ENCODE measurements at places on chromosomes 5 and 9.

DNA sequence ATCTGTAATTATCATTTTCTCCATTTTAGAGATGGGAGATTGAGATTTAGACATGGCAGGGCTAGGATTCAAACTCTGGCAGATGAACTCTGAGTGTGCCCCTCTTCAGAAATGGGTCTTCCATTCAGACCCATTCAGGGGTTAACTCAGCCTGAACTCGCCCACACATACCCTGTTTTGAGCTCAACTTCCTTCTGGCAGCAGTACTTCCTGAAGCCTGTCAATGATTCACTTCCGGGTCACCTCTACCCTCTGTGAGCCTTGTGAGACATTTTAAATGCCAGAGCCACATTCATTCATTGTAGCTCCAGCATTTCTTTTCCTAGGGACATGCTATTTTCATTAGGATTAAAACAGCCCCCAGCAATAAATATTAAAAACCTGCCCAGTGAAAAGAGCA lies 209.3 kb upstream of the SLC24A2 start:
- no peak for DNase-seq

DNA sequence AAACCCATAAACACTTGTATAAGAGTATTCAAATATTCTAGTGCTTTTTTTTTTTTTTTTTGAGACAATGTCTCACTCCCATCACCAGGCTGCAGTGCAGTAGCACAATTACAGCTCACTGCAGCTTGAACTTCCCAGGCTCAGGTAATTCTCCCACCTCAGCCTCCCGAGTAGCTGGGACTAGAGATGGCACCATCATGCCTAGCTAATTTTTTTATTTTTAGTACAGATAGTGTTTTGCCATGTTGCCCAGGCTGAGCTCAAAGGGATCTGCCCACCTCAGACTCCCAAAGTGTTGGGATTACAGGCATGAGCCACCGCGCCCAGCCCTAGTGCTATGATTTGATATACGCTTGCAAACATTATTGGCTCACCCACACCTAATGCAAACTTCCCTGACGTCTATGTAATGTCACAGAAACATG lies 11.8 kb downstream of the IL6ST start:
- no peak for DNase-seq

GRCh38 chr5:137201876-137202275 lies 297.2 kb downstream of the SPOCK1 start:
- no peak for DNase-seq

GRCh38 chr5:174725991-174726601 lies 1.7 kb downstream of the MSX2 start:
- no peak for DNase-seq

DNA sequence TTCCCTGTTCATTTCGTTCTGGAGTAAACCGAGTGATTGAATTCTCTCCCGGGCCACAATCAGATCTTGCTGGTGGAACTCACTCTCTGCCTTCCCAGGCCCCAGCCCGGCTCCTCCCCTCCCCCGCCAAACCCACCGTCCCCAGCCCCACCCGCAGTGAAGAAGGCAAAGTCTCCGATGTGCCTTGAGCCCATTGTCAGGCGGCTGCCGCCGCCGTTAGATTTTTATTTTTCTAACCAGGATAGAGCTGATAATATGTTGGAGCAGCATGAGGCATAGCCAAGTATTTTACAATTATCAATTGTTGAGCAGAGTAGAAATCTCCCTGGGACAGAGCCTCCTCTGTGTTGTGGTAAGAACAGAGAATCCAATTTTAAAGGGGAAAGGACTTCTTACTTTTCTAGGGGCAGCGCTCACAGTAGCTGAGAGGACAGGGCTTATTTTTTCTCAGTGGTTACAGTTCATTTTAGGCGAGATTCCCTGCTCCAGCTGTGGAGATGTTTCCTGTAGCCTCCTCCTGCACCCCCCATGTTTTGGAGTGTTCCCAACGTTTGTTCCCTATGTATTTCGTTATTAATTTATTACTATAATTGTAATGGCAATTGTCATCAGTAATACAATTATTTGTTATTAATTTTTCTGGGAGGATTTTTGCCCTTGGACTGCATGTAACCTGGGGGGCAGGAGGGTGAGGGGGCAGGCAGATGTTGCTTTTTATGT lies 1.3 kb downstream of the PSAT1 start:
- DNase-seq = no peak

DNA sequence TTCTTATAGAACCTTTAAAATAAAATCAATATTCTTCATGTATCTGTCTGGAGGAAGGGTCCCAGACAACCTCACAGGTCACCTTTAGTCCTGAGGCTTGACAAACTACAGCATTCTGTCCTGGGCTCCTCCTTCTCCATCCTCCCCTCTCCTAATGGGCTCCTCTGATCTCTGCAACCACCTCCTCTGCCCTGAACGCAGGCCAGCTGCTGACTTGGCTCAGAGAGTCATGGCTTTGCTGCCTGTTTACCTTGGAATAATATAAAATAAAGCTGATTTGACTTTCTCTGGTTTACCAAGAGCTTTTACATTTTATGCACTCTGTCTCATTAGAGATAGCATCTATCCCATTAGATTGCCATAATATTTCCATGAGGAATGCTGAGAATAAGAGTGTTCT lies 159.4 kb downstream of the SEMA6A start:
- DNase-seq = no peak

DNA sequence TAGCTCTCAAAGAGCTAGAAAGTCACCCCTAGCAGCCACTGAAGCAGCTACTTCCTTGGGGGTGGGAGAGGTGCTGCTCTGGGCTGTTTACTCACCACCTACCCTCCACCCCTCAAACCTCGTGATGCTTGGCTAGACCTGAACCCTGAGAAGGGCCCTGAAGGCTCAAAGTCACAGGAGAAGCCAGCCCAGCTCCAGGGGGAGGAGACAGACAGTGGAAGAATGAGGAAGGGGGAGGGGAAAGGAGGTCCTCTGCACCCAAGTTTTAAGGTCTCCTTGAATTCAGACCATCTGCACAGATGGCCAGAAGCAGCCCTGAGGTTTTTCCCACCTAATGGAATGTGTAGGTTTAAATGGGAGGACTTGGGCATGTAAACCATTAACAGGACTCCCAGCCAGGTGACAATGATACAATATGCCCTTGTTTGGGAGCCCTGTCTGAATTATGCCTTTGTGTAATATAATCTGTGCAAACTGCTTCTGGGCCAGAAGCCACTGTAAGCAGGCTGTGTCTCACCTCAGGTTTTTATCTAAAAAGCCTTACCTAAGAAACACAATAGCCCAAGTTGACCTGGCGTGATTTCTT lies 180.5 kb downstream of the PIK3R1 start:
- no peak for DNase-seq

- DNase-seq = no peak
These were observed 842 bp downstream of the TMED7 start for GRCh38 chr5:115624994-115625393.

GRCh38 chr5:95620870-95621838 lies 1.3 kb downstream of the GPR150 start:
- peak; percentile 43 for DNase-seq

GRCh38 chr9:123657941-123658340 lies 272.0 kb downstream of the DENND1A start:
- no peak for DNase-seq

DNA sequence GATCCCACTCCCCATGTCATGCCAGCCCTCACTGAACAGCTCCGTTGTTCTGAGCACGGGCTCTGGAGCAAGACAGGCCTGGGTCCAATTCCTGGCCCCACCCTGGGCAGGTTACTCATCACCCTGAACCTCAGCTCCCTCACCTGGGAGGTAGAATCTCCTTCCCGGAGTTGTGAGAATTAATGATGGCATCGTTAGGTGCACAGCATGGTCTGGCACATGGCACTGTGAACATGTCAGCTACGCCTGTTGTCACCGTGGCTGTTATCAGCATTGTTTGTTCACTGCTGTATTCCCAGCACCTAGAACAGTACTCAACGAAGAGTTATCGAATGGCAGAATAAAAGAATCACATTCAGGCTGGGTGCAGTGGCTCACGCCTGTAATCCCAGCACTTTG lies 43.0 kb downstream of the LRSAM1 start:
- no peak for DNase-seq

GRCh38 chr5:172410160-172410559 lies 44.2 kb downstream of the SH3PXD2B start:
- no peak for DNase-seq

GRCh38 chr9:71911908-71912335 lies 483 bp downstream of the C9orf85 start:
- DNase-seq = no peak

GRCh38 chr9:26191711-26192110 lies 513.5 kb upstream of the TUSC1 start:
- DNase-seq = no peak

DNA sequence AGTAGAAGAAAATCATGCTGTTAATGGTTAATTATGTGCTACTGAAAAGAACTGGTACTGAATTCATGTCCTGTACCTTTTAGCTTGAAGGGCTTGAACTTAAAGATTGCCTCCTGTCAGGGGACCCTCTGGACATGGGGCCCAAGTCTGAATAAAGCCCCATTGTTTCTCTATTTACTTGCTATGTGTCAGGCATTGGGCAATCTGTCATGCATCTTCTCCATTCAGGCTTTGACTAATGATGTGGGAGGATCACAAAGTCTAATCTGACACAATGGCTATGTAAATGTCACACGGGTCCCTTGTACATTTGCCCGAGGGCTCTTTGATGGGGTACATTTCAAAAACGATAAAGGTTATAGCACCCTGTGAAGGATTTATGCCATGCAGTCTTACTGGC lies 64.0 kb upstream of the TUSC1 start:
- DNase-seq = no peak

DNA sequence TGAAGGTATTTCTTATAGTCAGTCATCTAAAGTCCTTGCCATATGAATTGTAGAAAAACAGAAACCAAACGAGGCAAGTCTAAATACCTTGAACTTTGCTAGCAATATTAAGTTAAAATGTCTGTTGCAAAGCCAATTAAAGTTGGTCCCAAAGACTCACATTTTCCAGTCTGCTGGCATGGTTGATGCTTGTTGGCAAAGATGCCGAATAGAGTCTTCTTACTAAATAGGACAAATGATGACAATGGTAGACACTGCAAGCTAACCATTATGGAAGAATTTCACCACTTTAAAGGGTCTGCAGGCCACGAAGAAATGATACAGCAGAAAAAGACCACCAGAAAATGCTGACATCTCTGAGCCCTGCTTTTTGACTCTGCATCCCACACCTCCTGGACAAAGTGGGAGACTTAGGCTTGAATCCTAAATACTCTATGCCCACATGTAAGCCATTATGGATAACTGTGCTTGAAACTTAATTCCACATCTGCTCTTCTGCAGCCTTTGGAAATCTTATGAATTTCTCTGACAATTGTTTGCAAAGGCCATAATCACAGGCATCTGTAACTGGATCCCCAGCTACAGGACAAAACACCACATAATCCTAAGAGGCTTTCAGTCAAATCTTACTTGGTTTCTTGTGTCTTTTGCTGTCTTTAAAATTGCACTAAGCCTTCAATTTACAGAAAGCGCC lies 61.3 kb downstream of the LHFPL2 start:
- DNase-seq = no peak

DNA sequence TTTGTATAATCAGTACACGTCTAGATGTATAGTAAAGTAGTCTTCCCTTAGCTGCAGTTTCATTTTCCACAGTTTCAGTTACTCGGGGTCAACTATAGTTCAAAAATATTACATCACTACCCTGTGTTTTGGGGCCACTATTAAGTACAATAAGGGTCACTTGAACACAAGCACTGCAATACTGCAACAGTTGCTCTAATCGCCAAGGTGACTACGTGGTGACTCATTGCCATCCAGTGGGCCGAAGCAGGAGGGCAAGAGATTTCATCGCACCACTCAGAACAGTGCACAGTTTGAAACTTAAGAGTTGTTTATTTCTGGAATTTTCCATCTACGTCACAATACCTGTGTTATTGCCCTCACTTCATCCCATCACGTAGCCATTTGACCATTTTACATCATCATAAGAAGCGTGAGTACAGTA lies at the start of gene ARL14EPL:
ARL14EPL (plus strand) TSS at position 379 of the 424 bp plus-strand sequence. CDS start 18,994 bp downstream, outside the sequence.
- DNase-seq = peak; percentile 7

DNA sequence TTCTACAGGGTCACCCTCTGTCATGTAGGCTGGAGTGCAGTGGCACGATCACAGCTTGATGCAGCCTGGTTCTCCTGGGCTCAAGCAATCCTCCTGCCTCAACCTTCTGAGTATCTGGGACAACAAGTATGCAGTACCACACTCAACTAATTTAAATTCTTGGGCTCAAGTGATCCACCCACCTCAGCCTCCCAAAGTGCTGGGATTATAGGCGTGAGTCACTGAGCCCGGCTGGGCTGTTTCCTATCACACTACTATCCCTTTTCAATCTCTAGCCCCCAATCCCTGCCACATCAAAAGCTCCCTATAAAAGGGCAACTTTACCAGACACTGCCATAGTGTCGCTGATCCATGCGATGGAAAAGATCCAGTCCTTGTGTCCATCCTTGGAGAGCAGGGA lies 20.4 kb downstream of the DCAF12 start:
- DNase-seq = no peak

GRCh38 chr9:23492126-23493002 lies 333.7 kb downstream of the ELAVL2 start:
- DNase-seq = no peak

DNA sequence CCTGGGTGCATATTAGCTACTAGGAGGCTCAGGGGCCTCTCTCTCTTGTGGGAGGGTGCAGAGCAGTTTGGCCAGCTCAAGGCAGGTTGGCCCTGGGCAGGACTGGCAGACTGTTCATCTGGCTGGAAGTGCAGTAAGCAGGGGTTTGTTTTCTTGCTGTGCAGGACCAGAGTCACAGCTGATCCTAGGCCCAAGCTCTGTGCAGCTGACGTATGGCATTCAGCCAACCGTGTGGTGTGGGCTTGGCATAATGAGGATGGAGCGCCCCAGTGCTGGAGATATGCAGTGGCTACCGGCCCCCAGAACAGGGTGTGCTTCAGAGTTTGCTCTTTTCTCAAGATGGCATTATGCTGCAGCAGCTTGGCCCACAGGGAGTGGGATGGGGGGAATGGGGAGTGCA lies 31.0 kb upstream of the PHF24 start:
- no peak for DNase-seq

- no peak for DNase-seq
These were observed 60.4 kb downstream of the RORB start for GRCh38 chr9:74557571-74557970.

DNA sequence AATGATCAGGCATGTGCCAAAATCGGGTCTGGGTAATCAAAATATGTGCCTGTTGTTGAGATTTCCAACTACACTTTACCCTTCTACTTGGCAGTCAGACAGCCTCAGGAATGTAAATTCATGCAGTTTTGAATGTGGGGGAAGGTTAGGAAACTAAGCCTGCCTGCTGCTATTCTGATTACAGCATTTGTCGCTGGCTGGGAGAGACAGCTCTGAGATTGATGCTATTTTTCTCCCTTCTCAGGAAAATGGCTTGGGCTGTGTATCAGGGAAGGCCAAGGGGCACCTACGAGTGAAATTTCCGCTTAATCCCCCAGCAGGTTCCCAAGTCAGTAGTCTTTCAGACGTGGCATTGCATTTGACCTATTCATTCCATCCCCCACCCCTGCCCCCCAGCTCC lies 3.6 kb upstream of the RGS7BP start:
- DNase-seq = no peak

Data from DMS79 treated with DMSO at 0.1 percent for 48 hours (cell line).